ENCODE measurements at places on chromosomes 3 and 15.
A peak's percentile ranks its signal among the peaks of the same experiment; 100 is the strongest.

DNA sequence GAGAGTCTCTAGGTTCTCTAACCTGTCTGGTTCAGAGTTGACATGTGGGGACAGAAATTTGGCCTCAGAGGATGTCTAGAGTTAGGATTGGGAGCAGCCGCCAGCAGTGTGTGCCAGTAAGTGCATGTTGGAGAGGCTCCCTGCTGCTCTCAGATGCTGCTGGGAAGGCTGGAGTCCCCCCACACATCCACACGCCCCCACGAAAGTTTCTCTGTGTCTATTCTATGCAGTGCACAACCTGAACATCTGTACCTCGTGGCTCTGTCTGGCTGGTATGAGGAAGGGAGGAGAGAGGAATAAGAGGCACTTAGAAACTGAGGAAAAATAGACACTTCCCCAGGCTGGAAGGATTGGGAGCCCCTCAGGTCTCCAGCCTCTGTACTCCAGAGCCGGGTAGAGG lies 131.8 kb downstream of the RAB11A start:
- DNase-seq: no peak

- DNase-seq: no peak
These were observed 140.6 kb upstream of the TMCO5A start for GRCh38 chr15:37793851-37794250.

DNA sequence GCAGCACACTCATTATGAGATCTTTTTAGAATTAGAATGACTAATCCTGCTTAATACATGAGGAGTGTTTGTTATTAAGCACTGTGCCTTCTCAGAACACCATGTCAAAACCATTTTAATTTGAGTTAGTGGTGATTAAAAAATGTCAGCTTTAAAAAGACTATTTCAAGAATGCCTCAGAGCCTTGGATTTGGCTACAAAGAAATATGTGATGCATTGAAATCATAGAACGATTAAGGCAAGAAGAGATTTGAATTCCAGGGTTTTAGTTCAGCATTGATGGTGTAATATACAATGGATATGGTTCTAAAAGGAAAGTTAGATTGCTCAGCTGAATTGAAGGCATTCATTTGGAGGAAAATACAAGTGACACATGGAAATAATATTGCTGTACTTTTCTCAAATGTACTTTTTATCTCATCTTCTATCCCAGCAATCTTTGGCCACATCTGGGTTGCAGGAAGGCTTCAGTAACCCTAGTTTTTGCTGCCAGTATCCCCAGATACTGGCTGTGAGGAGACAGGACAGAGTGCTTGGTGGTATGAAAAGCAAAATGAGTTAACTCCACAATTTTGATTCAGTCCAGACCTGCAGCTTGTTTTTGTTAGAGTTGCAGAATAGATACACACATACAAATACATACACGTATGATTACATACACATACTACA lies 303.8 kb downstream of the CLSTN2 start:
- no peak for DNase-seq

DNA sequence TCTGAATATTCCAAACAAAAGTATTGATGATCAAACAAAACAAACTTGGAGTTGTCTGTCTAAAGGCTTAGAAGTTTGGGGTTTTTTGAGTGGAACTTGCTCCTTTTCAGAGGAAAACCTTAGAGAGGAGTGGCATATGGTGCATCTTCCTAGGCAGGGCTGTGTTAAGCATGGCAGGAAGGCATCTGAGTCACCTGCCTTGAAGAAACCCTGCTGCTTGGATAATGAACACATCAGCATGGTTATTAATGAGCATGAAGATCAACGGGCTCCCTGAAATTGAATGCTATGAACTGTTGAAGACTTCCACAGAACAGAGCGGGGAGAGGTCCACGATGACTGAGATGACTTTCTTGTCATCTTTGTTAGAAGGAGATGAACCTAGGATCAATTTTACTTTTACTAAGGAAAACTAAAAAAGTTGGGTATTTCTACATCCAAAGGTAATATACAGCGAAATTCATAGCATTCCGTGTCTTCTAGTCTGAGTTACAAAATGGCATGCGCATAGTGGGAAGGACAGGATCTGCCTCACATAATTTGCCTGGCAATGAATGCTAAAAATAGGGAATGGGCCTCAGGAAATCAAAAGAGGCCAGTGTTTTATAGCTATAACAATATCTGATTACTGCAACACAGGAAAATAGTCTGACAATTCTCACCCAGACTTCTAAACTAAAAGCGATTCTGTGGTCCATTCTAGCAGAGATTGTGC lies 11.6 kb upstream of the TMED3 start:
- no peak for DNase-seq

DNA sequence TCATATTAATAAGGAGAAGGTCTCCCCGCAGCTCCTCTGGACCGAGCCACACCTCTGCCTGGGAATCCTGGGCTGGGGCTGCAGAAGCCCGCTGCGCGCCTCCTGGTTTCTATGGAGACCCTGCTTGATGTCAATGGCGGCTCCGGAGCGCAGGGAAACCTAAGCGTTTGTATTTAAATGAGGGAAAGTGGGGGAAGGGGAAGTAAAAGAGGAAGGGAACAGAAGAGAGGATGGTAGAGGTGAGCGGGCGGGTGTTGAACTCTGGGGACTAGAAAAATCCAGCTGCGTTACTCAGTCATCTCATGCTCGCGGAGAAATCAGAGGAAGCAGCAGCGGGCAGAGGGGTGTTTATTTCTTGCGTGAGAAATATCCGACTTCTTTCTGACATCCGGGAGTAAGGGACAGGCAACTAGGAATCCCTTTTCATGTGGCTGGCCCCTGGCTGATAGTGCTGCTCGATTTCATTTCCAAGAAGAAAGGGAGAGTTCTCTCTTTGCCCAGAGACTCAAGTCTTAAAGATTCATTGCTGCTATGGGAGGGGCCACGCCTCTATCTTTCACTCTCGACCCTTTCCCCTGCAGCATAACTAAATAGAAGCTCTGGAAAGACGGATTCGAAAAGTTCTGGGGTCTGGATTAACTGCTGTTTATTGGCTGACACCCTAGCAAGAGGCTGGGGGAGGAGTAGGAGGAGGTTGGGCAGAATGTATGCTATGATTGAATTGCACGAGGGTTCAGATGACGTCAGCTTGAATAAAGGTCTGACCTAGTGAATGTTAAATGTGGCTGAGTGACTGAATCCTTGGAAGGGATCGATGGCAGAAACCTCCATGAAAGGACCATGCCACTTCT lies 110.5 kb upstream of the GAP43 start:
- DNase-seq: peak; percentile 2

GRCh38 chr3:72818092-72818773 lies 30.0 kb downstream of the SHQ1 start:
- no peak for DNase-seq

DNA sequence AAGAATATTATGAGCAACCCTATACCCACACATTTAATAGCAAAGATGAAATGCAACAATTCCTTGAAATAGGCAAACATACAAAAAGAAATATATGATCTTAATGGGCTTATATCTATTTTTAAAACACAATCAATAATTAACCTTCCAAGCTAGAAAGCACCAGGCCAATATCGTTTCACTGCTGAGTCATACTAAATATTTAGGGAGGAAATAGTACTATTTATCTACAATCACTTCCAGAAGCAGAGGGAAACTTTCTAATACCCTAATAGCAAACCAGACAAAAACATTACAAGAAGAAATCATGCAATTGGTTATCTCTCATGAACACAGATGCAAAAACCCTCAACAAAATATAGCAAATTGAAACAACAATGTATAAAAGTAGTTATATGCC lies 207.8 kb downstream of the MTHFS start:
- DNase-seq: no peak

- DNase-seq: no peak
These were observed 32.6 kb downstream of the PLCL2 start for GRCh38 chr3:16917256-16917935.

- no peak for DNase-seq
These were observed 139.5 kb upstream of the EIF1B start for GRCh38 chr3:40169983-40170382.

- no peak for DNase-seq
These were observed 8.6 kb downstream of the CEP152 start for GRCh38 chr15:48802257-48802656.

DNA sequence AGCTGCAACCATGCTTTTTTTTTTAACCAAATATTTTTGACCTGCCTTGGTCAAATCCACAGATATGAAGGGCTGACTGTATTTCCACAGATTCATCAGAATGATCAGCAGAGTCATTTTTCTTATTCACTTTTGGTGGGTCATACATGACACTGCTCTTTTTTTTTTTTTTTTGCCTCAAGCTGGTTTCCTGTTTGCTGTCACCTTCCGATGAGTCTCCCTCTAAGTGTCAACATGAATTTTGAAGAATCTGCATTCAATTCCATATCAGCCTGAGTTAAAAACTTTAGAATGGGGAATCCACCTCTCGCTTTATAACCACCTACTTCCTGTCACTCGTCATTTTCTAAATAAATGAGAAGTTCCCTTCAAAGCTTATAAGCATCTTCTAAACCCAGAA lies 2.2 kb upstream of the SLC12A8 start:
- DNase-seq: no peak

DNA sequence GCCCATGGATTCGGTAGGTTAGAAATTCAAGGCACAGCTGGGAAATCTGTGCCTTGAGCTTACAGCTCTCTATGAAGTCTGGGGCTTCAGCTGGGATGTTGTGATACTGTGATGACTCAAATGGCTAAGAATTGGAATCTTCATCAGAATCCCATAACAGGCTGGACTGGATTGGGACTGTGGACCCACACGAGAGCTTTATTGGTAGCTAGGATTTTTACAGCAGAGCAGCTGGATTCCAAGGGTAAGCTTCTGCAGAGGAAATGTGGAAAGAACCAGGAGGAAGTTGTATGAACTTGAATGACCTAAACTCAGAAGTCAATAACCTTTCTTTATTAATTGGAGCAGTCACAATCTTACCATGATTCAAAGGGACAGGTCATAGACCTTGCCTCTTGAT lies 1187.1 kb downstream of the ROBO1 start:
- DNase-seq: no peak

DNA sequence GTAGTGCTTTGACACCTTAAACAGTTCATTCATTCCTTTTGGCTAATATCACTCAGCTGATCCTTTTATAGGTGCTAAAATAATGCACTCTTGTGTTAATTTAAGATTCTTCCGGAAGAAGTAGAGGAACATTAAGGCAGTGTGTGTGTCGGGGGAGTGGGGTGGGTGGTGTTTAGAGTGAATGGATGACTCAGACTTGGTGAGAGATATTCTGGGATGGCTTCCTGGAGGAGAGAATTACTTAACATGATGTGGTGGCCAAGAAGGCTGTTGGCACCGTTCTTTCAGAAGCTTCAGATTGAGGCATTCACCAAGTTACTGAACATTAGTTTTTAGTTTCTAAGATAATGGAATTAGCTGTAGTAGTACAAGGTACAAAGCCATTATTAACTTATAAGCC lies 125.6 kb upstream of the ROPN1 start:
- DNase-seq: no peak

GRCh38 chr15:67474405-67475110 lies 46.4 kb upstream of the C15orf61 start:
- DNase-seq: no peak

- DNase-seq: peak; percentile 48
These were observed 27.3 kb downstream of the CEP19 start for GRCh38 chr3:196684548-196685407.

GRCh38 chr3:149384911-149385321 lies 7.5 kb upstream of the TM4SF1 start:
- no peak for DNase-seq

- DNase-seq: no peak
These were observed 64.9 kb upstream of the RBMS3 start for GRCh38 chr3:29215948-29216347.

DNA sequence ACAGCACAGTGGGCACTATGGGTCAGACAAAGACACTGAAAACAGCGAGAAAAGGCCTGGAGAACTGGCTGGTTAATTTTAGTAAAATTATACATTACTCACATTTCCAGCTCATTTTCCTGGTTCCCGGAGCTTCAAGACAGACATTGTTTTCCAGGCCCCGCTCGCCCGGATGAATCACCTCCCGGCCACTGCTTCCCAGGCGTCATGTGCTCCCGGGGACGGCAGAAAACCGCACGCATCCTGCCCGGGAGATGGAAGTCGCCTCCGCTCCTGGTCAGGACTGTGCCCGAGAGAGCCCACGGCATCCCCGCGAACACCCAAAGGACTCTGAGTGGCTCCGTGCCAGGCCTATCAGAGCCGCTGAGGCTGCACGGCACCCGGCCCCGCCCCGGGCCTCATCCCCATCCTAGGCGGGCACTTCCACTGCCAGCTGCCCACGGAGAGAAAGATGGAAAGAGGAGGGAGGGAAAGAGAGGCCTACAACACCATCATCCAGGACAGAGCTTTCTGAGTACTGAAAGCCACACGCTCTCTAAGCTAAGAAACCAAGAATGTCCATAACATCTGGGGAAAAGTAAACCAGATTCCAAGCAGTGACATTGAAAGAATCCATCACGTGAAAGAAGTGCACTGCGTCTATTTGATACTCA lies 75.1 kb downstream of the VGLL4 start:
- DNase-seq: no peak

GRCh38 chr15:37100109-37100965 lies at the start of gene MEIS2:
Gene MEIS2 (minus strand): TSS chr15:37100549. CDS start chr15:37099466, 1,083 bp downstream.
- DNase-seq: peak; percentile 19

- DNase-seq: no peak
These were observed 40.8 kb downstream of the NUP210 start for GRCh38 chr3:13379201-13379830.

DNA sequence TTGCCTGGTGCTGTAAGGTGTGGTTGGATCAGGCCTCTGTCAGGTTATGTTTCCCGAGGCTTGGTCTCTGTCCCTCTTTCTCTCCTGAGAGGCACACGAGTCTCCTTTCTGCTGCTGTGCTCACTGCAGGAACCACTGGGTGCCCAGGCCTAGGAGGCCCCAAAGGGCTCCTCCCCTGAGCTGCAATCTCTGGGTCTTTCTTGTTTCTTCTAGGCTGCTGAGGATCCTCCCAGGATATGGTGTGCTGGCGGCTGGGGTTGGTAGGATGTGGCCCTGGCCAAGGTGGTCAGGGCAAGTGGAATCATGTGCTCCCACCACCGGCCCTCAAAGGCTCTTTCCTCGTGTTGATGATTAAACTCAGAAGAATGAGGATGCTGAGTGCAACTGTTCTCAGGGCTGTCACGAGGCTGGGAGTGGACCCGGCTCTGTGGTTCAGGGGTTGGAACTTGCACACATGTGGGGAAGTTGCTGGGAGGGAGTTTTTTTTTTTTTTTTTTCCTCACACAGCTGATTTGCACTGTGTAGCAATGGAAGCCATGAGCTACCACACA lies 43.6 kb upstream of the CTSH start:
- DNase-seq: no peak

Measured in stimulated activated CD4-positive, alpha-beta T cell treated with anti-CD3 and anti-CD28 coated beads, Interleukin-4, amount 100 ng/mL, for 4 hours (primary cell).